ENCODE measurements at places on chromosomes 5 and 9.

GRCh38 chr9:124889006-124889405 is 27.1 kb downstream of the ARPC5L start:
- DNase-seq: no peak

DNA sequence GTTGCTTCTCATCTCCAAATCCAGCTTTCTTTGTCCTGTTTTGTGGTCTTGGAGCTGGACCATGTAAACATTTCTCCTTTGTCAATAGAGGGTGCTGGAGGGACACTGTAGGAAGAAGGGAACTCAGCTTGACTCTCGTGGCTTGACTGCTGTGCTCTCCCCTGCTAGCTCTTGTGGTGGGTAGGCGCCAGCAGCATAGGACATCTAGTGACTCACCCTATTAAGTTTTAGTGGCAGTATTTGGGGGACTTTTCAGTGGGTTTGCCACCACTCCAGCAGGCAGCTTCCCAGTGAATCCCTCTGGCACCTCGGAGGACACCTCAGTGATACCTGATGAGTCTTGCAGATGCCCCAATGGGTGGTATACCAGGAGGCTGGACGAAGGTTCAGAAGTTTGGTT is 97.8 kb downstream of the TSSK1B start:
- no peak for DNase-seq

GRCh38 chr5:10264604-10265003 is 14.5 kb downstream of the CCT5 start:
- DNase-seq: no peak

GRCh38 chr5:133051061-133051541 is 712 bp upstream of the HSPA4 start:
- no peak for DNase-seq
